ENCODE measurements at places on chromosomes 1 and 21.

DNA sequence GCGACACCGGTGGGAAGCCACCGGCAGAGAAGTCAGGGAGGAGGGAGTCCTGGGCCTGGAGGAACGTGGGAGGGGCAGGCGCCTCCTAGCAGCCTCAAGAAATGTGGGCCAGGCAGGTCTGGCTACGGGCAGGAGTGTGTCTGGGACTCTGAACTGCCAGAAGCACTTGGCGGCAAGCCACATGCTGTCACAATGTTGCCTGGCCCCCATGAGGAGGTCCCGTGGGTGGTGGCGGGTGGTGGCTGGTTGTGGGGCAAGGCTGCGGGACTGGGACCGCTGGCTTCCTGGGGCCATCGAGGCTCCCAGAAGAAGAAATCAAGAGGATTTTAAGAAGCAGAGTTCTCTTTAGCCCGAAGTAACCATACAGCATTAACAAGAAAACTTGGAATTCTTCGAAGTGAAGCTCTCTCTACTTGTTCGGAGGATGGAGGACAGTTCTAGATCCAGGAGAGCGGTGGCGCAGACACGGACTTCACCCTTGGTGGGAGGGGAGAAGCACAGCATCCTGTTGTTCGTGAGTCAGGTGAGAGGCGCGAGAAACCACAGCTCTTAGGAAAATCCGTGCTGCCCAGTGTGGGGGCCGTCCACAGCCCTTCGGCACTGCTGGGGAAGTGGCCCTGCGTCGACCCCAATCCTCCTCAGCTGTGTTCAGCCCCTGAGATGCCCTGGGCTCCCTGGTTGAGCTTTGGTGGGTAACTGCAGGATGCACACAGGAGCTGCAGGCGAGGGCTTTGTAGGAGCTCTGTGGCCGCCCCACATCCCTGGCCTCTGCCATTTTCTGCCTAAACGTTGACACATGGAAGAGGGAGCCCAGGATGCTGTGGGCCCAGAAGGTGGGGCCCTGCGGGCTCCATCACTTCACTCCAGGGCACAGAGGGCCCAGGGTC, 12.4 kb downstream of the SKI start:
- DNase-seq, result peak; percentile 59

- DNase-seq, result no peak
Observed at GRCh38 chr1:31010086-31010989, 55.2 kb downstream of the PUM1 start.

- no peak for DNase-seq
Observed at GRCh38 chr1:94322696-94323095, 85.3 kb upstream of the ARHGAP29 start.

- DNase-seq, result no peak
Observed at GRCh38 chr1:41383094-41383852, 22.0 kb downstream of the FOXO6 start.

DNA sequence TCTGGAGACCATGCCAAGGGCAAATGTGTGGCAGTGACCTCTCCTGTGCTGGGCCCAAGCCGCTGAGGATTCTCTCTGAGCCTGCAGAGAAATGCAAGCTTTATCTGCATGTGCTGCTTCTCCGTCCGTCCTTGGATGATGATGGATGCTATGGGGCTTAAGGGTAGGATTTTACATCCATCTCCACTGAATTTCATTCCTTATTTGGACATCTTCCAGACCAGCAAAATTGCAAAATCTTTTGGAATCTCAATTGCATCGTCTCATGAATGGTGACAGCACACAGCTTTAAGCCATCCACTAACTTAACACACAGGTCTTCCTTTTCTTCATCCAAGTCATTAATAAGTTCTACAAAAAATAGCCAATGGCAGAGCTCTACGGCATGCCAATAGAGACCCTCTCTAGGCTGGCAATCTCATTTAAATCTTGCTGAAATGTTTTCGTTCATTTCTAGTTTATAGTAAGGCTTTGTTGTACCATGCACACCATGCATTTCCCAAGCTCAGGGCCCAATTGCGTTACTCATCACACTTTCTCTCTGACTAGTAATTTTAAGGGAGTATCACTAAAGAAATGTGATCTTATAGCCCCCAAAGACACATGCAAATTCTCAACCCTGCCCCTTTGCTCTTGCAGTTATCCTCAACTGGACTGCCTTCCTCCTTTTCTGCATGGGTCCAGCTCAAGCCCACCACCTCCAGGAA, 11.1 kb downstream of the BATF3 start:
- no peak for DNase-seq

GRCh38 chr21:29080454-29080941, 7.0 kb upstream of the CCT8 start:
- peak; percentile 39 for DNase-seq

- peak; percentile 81 for DNase-seq
Observed at GRCh38 chr1:203769505-203770343, 4.7 kb downstream of the LAX1 start.

DNA sequence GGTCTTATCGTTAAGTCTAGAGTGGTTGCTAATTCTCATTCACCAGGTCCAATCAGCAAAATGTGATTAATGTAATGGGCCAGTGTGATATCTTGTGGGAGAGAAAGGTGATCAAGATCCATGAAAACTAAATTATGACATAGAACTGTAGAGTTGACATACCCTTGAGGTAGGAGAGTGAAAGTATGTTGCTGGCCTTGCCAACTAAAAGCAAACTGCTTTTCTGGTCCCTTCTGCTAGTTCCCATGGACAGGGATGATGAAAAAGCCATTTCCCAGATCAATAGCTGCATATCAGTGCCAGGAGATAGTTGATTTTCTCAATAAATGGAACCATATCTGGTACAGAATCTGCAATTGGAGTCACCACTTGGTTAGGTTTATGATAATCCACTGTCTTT, 65.8 kb downstream of the FH start:
- DNase-seq, result no peak

GRCh38 chr1:20445956-20446355, 40.1 kb downstream of the CAMK2N1 start:
- DNase-seq, result no peak

DNA sequence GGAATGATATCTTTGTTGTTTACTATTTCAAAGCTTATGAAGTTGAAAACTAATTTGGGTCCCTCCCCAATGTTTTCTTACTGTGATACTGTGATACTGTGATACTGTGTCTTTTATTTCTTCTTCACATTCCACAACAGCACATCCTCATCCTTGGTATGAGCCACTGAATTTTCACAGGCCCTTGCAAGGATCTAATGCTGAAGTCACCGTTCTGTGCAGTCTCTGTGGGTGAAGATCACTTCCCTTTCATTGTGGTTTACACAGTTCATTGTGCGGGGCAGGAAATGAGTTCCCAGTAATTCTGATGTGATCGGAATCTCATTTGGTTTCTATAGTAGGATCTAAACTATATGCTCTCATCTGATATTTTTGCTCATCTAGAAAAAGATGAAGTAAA, 32.1 kb upstream of the PAXBP1 start:
- peak; percentile 49 for DNase-seq

DNA sequence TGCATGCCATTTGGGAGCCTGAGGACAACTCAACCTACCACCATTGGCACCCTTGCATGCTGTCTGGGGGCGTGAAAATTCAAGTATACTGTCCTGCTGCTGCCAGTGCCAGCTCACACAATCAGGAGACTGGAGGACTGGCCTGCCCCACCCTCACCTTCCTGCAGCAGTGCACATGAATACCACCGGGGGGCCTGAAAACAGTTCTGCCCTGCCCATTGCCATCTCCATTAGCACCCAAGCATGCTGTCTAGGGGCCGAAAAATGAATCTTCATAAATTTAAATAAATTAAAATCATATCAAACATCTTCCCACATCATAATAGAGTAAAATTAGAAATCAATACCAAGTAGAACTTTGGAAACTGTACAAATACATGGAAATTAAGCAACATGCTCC, 322.1 kb upstream of the TMPRSS15 start:
- DNase-seq, result no peak

Data from KBM-7 (cell line).